ENCODE measurements at places on chromosomes 16 and 17. TPM values are rescaled to one million over a fixed set of nuclear protein-coding genes. Genes with fewer than 3 reads are reported as not detected.

The CDK10 gene
- total RNA-seq, result 20.2 TPM

The ARL5C gene
- not detected for total RNA-seq

The AATK gene
- total RNA-seq, result 5.4 TPM

The B4GALNT2 gene
- not detected for total RNA-seq

The SLC7A6OS gene
- total RNA-seq, result 8.6 TPM

The ZNF821 gene
- 2.6 TPM for total RNA-seq

The RAMP2 gene
- 35.2 TPM for total RNA-seq

The HOXB1 gene
- not detected for total RNA-seq

The NOTUM gene
- not detected for total RNA-seq

The MT3 gene
- not detected for total RNA-seq

The KAT8 gene
- total RNA-seq, result 58.0 TPM

The ABCC12 gene
- total RNA-seq, result not detected

DNA sequence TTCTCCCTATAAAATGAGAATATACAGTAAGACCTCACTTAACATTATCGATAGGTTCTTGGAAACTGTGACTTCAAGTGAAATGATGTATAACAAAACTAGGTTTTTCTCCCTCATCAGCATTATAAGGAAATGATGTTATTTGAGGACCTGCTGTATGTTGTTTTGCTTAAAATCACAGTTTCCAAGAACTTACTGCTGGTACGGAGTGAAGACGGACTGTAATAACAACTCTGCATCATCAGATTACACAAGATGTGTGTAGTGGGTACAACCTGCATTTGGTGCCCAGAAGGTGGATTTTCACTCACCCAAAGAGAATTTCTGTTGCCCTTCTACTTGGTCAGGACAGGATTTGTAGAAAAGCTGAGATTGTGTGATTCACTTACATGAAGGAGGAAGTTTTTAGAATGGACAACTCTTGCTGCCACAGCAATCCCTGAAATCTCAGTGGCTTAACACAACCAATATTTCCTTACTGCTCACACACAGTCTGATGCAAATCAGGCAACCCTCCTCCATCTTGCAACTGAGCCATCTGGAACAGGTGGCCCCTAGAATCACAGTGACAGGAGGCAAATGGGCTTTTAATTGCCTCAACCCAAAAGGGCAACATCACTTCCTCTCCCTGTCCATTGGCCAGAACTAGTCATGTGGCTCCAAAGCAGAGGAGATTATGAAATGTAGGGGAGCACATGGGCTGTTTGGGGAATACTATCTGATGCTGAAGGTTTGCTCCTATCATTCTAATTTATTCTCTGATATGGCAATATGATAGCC lies 67.6 kb upstream of the CACNG5 start:
- H3K27me3 ChIP-seq, result no peaks in the 10 kb centered on the region
- no peak overlapping the region for H3K27ac ChIP-seq
- no peak for DNase-seq
- H3K36me3 ChIP-seq, result no peaks in the 10 kb centered on the region
- no peak overlapping the region for H3K4me3 ChIP-seq

DNA sequence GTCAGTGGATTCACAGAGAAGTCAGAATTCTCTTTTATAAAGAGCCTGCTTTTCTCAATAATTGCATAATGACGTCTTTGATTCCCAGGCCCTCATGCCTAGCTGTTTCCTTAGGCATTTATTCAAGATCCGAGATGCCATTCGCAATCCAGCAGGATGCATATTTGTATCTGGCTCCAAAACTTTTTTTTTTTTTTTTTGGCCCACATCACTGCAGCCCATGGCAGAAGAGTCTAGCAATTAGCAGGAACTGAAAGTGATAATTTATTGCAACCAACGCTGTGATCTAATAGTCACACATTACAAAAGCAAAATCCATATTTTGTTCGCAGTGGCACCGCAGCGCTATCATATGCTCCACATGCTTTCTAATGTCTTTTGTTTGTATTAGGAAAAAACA lies 503.4 kb downstream of the MAF start:
- no peak for DNase-seq
- H3K4me1 ChIP-seq, result no peaks in the 10 kb centered on the region
- no peak overlapping the region for H3K4me3 ChIP-seq
- no peak overlapping the region for H3K27ac ChIP-seq
- no peaks in the 10 kb centered on the region for H3K36me3 ChIP-seq

DNA sequence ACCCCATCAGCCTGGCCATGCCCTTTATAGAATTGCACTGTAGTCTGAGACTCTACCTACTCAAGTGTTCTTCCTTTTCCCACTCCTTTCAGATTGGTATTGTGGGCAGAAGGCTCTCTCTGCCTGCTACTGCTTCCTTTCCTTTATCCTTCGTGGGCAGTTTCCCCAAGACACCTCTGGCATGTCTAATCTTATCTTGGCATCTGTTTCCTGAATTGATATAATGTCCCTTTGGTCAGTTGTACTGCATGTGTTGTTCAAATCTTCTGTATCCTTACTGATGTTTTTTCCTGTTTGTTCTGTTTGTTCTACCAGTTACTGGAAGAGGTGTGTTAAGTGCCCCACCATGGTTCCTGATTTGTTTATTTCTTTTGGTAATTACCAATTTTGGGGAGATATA lies 29.5 kb upstream of the MSI2 start:
- H3K27ac ChIP-seq, result no peak overlapping the region
- H3K4me3 ChIP-seq, result no peak overlapping the region
- H3K27me3 ChIP-seq, result no peaks in the 10 kb centered on the region
- DNase-seq, result no peak
- no peaks in the 10 kb centered on the region for H3K4me1 ChIP-seq

DNA sequence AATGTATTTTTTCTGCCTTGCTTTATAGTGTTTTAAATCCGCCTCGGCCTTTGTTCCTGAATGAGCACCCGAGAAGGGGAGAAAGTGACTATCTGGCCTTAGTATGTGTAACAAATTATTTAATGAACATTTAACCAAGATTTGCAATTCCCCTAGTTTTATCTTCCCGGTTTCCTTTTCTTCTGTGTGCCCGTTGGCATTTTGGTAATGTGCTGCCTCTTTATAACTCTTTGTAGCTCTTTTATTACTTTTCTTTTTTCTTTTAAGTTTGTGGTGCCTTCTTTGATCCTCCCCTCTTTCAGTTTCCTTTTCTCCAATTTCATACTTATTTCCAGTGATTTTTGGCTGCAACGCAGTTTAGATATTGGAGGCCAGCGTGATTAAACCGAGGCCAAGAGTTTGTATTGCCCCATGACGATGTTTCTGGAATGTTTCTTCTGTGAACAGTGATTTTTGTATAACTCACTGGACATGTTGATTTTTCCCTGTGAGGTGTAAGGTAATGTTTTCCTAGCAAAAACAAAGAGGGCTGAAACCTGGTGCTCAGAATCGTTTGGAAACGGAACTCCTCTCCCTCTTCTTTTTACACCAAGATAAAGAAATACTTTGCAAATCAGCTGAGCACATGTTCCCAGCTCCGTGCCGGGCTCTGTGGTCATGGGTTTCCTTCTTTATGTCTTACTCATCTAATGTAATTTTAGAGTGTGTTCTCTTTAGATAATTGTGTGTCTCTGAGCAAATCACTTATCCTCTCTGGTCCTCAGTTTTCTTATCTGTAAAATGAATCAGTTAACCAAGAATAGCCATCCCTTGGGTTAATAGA lies 344.3 kb downstream of the WWOX start:
- no peaks in the 10 kb centered on the region for H3K27me3 ChIP-seq
- H3K27ac ChIP-seq, result peak overlapping the region; percentile 23
- H3K4me1 ChIP-seq, result no peaks in the 10 kb centered on the region
- no peaks in the 10 kb centered on the region for H3K36me3 ChIP-seq

GRCh38 chr17:53032861-53033271 lies 789.9 kb upstream of the KIF2B start:
- no peaks in the 10 kb centered on the region for H3K4me1 ChIP-seq
- H3K27me3 ChIP-seq, result no peaks in the 10 kb centered on the region
- no peak for DNase-seq

DNA sequence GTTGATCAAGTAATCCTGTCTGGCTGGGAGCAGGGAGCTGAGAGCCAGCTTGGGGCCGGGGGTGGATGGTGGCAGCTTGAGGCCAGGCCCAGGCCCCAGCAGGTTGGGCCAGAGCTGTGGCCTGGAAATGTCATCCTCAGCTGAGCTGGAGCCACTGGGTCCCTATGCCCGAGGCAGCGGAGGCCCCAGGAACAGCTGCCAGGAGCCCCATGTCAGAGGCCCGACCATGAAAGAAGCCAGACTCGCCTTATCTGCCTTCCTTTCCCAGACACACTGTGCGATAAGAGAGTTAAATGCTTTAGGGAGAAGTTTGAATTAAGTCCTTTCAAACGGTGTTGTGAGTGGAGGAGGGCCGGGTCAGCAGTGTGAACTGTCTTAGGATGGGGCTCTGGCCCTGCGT lies 3.5 kb downstream of the SMTNL2 start:
- peak overlapping the region; percentile 11 for H3K4me3 ChIP-seq
- no peaks in the 10 kb centered on the region for H3K4me1 ChIP-seq
- no peaks in the 10 kb centered on the region for H3K36me3 ChIP-seq
- DNase-seq, result no peak
- H3K27ac ChIP-seq, result peak overlapping the region; percentile 76

DNA sequence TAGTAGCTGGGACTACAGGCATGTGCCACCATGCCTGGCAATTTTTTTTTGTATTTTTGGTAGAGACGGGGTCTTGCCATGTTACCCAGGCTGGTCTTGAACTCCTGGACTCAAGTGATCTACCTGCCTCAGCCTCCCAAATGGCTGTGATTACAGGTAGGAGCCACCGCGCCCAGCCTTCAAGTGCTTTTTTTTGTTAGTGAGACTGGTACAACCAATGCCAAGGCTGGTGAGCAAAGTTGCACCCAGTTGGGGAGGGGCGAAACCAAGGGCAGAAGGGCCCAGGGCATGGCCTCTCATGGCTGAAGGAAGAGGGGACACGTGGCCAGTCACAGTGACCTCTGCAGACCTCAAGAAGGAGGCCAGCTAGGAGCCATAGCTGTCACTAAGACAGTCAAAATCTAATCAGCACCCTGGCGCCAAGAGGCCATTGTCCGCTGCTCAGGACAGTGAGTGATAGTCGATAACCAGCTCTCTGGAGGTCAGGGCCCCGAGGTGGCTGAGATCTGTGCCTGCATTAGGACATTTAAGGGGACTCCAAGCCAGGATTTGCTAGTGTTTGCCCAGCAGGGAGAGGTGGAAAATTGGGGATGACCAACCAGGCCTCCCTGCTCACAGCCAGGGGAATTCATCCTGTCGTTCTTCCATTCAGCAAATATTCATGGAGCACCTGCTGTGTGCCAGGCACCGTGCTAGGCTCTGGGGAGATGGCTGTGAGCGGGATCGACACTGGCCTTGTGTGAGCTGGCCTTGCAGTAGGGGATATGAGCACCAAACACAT lies 10.2 kb downstream of the IL4R start:
- no peaks in the 10 kb centered on the region for H3K36me3 ChIP-seq
- H3K27ac ChIP-seq, result peak overlapping the region; percentile 8
- no peak overlapping the region for H3K4me3 ChIP-seq
- DNase-seq, result no peak
- peaks cover 55% of the 10 kb centered on the region for H3K4me1 ChIP-seq

DNA sequence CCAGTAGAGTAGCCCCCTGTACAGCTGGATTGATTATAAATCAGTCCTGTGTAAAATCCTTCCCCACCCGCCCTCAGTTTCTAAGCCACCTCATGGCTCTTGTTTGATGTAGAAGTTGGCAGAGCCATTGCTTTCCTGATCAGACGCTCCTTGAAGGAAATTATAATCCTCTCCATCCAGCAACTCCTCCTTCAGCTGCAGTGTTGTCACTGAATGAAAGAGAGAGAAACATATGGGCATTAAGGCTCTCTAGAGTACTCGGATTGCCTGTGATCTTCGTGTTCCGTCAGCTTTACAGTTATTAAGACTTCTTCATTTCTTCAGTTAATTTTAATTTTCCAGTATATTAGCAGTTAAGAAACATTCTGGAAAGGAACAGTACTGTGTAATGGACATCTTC lies 14.3 kb downstream of the NME2 start:
- no peak overlapping the region for H3K4me3 ChIP-seq
- no peaks in the 10 kb centered on the region for H3K27me3 ChIP-seq
- H3K4me1 ChIP-seq, result no peaks in the 10 kb centered on the region
- H3K36me3 ChIP-seq, result peaks cover 29% of the 10 kb centered on the region
- no peak overlapping the region for H3K27ac ChIP-seq

GRCh38 chr17:64326420-64327054 lies 63.5 kb upstream of the TEX2 start:
- no peaks in the 10 kb centered on the region for H3K27me3 ChIP-seq
- no peaks in the 10 kb centered on the region for H3K4me1 ChIP-seq
- H3K27ac ChIP-seq, result peak overlapping the region; percentile 85
- peak; percentile 97 for DNase-seq
- H3K36me3 ChIP-seq, result no peaks in the 10 kb centered on the region

DNA sequence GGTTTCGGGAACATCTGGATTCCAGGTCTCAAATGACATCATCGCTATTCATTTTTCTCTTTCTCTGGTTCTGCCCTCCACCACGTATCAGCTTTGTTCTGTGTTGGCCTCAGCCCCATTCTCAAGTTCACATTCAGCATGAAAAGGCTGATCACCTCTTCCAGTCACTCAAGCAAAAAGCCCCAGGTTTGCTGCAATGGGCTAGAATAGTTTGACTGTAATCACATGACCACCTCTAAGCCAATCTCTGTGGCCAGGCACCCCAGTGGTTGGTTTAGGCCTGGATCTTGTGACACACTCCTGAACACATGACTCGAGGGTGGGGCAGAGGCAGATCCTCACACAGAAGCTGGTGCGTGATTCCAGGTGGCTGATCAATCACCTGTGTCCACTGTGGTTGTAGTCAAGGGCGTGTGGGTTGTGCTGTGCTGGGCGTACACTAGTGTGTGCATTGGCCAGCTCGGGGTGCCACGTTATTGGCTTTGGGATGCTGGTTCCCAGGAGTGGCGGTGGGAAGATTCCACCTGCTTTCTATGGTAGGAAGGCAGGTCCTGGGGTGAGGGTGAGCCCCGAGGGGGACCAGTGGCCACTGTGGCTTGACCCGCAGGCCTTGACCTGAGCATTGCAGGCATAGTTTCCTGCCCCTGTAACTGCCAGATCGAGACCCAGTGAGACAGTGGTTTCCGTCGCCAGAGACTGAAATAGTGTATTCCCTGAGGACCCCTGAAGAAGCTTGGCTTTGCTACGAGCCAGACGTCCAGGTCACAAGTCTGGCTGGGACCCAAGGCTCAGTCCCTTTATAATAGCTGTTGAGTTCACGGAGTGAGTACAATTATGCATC lies 12.0 kb downstream of the EEF2K start:
- no peaks in the 10 kb centered on the region for H3K36me3 ChIP-seq
- H3K27ac ChIP-seq, result peak overlapping the region; percentile 94
- H3K27me3 ChIP-seq, result no peaks in the 10 kb centered on the region
- peaks cover 52% of the 10 kb centered on the region for H3K4me1 ChIP-seq

DNA sequence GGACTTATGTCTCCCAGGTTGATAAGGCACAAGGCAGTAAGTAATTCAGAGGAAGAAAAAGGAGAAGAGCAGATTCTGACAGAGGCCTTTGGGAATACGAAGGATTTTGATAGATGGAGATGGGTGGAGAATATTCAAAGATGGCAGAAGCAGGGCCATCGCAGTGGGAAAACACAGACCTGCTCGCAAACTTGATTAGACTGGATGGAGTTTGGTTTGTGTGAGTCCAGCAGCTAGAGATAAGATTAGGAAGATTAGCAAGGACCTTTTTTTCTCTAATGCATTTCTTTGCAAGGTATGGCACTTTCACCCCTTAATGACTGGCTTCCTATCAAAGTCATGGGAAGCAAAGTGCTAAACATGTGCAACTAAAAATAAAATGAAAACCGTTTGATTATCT lies 196.7 kb downstream of the FTO start:
- no peaks in the 10 kb centered on the region for H3K36me3 ChIP-seq
- H3K4me3 ChIP-seq, result no peak overlapping the region
- H3K27me3 ChIP-seq, result no peaks in the 10 kb centered on the region
- no peak overlapping the region for H3K27ac ChIP-seq
- H3K4me1 ChIP-seq, result no peaks in the 10 kb centered on the region

- no peaks in the 10 kb centered on the region for H3K4me1 ChIP-seq
- DNase-seq, result no peak
- peaks cover 26% of the 10 kb centered on the region for H3K36me3 ChIP-seq
- no peak overlapping the region for H3K27ac ChIP-seq
- H3K27me3 ChIP-seq, result no peaks in the 10 kb centered on the region
- H3K4me3 ChIP-seq, result no peak overlapping the region
Observed at GRCh38 chr17:44677136-44677535, 12.4 kb downstream of the CCDC43 start.
